ENCODE measurements at places on chromosomes 3 and 15.

GRCh38 chr15:99993262-99993661 is 260.0 kb upstream of the LYSMD4 start:
- DNase-seq = no peak

GRCh38 chr15:77340245-77340644 is 79.7 kb downstream of the PEAK1 start:
- DNase-seq = no peak

GRCh38 chr3:195187609-195188425 is 83.1 kb downstream of the XXYLT1 start:
- DNase-seq = no peak

DNA sequence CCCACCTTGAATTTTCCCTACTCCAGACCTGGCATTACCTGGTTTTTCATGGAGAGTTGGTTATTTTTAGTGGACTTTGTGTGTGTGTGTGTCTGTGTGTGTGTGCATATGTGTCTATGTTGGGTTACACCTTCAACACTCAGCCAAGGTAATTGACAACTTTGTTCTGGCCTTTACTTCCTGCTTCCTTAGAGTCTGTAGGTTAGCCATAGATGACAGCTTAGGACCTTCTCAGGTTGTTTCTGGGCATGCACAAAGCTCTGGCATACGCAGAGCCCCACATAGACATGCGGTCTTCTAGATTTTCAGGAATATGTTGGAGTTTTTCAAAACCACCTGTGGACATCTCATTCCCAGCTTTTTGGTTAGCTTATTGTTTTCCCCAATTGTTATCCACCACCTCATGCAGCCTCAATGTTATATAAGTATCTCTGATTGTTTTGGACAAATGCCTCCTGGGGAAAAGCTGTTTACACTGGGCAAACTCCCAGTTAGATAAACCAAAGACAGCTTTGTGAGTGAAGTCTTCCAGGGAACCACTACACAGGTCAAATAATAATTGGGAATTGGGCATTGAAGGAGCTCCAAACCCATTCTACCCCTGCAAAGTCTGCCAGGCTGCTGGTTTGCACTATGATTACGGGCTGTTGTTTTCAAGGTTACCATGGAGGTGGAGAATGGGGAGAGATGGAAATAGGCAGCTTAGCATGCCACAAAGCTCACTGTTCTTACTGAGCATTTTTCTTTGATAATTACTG is 201.2 kb downstream of the ADAMTSL3 start:
- no peak for DNase-seq

DNA sequence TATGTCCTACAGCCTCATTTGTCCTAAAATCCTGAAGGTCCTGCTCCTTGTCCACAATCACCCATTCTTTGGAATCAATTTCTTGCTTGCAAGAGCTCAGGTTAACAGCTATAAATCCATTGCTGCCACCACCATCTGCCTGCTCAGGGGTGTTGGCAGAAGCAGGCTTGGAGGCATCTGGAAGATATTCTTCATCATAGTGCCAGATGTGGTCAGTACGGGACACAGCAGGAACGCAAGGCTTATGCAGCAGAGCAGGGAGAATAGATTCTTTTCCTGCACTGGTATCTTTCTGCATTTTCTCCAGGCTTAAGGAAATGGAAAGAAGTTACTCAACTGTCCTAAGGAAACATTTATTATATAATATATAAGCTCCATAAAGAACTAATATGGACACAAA is 38.5 kb upstream of the CDAN1 start:
- DNase-seq = no peak

- no peak for DNase-seq
Measured at GRCh38 chr3:104514371-104514770, 852.3 kb upstream of the ALCAM start.

- no peak for DNase-seq
Measured at GRCh38 chr15:87268675-87269074, 987.9 kb downstream of the NTRK3 start.

DNA sequence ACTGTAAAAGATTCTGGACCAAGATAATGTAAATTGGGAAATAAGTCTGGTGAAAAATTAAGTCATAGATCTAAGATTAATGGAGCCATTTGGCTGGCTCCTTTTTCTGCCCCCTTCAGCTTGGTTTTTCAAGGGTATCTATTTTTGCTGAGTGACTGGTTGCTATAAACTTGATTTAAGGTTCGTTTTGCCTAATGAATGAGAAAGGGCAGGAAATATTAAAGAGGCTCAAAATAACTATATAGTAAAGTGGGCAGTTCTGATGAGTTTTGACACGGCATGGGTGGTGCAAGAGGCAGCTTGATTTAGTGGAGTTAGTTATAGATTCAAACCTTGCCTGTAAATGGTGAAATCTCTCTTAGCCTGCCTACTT is 140.7 kb downstream of the STAC start:
- DNase-seq = no peak

GRCh38 chr3:195032955-195033354 is 238.0 kb downstream of the XXYLT1 start:
- no peak for DNase-seq

DNA sequence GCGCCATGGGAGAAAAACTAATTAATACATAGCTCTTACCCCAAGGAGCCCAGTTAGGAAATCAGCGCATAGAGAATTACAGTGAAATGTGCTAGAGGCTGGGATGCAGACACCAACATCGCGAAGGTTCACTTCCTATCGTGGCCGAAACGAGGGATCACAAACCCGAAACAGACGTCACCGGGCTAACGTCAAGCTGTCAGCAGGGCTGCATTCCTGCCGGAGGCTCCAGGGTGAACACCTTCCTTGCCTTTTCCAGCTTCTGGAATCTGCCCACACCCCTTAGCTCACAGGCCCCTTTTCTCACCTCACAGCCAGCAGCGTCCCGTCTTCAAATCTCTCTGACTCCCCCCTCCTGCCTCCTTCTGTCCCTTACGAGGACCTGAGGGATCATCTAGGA is 13.0 kb downstream of the GP5 start:
- no peak for DNase-seq

- no peak for DNase-seq
Measured at GRCh38 chr3:192825657-192826200, 91.9 kb downstream of the MB21D2 start.

GRCh38 chr15:98565566-98565965 is 82.8 kb upstream of the IGF1R start:
- DNase-seq = no peak

DNA sequence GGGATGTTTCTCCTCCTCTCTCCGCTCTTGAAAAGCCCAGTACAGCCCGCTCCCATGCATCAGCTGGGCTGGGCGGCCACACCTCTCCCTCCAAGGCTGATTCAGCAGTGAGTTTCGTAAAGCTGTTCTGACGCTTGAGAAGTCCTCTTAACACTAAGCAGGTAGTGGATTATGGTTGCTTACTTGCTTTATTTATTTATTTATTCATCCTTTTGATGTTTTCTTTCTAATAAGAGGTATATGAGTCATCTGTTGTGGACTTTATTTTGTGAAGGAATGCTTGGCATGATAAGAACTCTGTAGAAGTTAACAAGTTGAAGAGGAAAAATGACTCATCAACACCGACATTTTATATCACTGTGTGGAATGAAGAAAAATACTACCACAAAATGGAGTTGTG is 285.0 kb downstream of the SQOR start:
- DNase-seq = no peak

DNA sequence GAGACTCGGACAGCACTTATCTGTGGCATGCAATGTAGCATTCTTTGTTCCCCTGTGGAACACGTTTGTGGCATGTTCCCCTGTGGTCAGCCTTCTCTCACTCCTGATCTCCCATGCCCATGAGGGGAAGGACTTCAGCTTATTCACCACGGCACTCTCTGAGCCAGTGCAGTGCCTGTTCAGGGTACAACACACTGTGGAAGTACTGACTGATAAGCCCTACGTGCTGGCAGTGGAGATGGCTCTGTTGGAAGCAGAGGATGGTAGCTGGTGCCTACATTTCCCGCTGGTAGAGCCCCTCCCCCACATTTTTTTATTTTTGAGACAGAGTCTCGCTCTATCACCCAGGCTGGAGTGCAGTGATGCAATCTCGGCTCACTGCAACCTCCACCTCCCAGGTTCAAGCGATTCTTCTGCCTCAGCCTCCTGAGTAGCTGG is 43.5 kb upstream of the ETV5 start:
- DNase-seq = no peak

DNA sequence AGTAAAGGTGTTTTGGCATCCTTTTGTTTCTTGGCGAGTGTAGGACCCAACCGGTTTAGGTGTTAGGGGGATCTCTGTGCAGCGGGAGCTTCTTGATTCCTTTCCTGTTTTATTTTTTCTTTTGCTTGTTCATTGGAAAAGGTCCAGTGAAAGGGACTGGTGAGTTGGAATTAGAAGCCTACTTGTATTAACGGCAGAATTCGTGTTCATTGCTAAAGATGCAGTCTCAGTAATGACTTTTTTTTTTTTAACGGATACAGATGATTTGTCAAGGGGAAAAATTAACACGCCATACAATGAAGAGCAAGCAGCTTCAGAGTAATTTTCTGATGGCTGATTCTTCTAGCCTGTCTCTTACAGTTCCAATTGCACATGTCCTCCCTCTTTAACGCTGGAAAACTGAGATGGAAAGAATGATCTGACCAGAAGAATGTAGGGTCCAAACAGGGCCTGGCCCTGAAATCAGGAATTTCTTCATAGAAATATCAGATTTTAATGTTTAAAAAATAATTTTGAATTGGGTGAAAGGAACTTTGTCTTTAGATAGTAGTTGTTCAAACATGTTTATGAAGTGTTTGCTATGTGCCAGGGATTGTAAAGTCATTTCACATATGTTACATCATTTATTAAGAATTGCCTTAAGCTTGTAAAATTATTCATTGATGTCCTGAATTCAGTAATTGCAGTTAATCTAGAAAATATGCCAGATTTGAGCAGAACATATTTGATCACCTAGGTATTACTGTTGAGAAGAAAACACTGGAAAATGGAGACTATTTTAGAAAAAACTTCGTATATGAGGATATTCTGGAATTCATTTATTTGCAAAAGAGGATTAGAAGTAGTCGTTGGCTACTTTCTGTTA is 1.4 kb downstream of the MAPK6 start:
- DNase-seq = no peak

DNA sequence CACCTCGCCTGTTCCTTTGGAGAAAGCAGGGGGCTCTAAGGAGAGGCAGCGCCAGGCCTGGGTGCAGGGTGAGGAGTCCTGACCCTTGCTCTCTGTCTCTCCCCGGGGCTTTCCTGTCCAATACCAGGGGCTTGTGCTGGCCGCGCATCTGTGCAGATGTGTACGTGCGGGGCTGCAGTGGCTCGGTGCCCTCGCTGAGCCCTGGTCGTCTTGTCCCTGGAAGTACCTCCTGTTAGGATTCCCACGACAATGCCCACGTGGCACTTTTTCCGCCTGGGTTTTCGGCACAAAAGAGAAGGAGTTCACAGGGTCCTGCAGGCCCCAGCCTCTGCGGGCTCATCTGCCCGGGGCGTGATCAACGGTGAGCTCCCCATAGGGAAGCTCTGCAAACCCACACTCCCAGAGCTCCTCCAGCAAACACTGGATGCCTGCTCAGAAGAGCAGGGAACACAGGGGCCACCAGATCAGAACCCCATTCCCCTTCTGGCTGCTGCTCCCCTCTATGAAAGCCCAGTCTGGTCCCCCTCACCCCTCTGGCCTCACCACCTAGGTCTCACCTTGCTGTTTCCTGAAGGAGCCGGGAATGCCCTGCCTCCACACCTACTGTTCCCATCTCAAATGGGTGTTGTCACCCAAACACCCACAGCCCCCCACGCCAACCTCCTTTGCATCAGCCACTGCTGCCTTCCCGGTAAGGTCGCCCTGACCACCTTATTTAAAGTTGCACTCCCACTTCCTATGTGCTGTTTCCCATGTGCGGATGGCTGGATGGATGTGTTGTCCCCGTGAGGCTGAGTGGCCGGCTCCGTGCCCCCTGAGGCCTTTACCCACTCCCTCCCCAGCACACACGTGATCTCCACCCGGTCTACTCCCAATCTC is 62.6 kb upstream of the PRR20G start:
- no peak for DNase-seq

GRCh38 chr3:119507404-119507803 is 9.1 kb downstream of the TIMMDC1 start:
- no peak for DNase-seq

- no peak for DNase-seq
Measured at GRCh38 chr3:139533781-139534454, 5.6 kb downstream of the RBP1 start.

DNA sequence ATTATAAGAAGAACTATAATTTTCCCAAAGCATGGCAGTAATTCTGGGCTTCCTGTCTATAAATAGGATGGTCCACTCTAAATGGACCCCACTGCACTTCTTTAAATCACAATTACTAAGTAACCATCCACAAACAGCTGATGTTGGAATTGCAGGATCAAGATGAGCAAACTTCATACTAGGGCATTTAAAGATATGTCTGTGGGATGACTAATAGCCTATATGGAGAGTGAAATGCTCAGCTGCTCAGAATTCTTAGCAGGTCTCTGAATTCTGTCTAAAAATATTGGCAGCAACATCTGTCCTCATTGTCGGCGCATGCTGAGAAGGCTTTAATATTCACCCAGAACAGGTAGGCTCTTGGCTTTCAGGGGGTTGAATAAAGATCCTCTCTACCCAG is 140.4 kb downstream of the SATB1 start:
- DNase-seq = no peak

- no peak for DNase-seq
Measured at GRCh38 chr15:79897701-79898113, 893 bp upstream of the MTHFS start.

- DNase-seq = no peak
Measured at GRCh38 chr3:157639756-157640426, 136.7 kb upstream of the VEPH1 start.
